ENCODE measurements at places on chromosomes 3 and 15. TPM values are rescaled to one million over a fixed set of nuclear protein-coding genes. Genes with fewer than 3 reads are reported as not detected.

Gene STRIT1
- not detected for total RNA-seq

- DNase-seq, result no peak
Observed at GRCh38 chr15:81781395-81781794, 264.4 kb downstream of the MEX3B start.

DNA sequence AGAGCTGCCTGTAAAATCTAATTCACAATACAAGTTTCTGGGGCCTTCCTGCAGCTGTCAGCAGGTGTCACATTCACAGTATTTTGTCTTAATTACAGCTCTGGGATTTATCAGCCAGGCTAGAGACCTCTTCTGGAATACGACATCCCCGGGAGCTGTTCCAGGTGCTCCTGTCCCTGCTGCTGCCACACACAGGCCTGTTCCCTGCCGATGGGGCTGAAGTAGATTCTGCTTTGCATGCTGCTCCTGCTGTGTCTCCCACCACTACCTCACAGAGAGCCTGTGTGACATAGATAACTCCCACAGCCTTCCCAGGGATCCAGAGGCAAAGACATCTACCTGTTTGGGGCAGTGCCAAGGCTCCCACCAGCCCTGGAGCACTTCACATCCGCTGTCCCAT lies 20.4 kb downstream of the COLQ start:
- no peak for DNase-seq

- DNase-seq, result no peak
Observed at GRCh38 chr15:89072277-89072869, 15.9 kb upstream of the ABHD2 start.

GRCh38 chr3:108388136-108389132 lies 92.1 kb downstream of the HHLA2 start:
- DNase-seq, result no peak

Gene PLSCR2
- not detected for total RNA-seq

DNA sequence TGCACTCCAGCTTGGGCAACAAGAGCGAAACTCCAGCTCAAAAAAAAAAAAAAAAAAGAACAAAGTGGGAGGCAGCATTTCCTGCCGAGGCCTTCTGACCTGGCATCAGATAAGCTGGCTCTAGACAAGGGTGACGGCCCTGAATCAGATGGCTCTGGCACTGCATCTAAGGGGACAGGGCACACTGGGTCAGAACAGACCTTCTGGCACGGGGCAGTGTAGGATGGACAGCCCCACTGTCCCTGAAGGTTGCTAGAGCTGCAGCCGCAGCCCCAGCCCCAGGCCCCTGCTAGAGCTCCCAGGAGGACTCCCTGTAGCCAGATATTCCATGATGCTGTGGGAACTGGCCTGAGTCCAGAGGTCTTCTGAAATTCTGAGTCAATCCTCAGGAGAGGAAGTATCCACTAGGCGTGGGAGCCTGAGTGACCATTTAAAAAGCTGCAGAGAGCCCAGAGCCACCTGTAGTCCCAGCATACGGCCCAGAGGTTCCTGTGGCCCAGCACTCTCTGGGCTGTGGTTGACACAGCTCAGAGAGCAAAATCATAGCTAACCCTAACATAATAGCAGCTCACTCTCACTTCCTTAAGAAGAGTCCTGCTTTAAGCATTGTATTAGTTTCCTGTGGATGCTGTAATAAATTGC lies 69.2 kb upstream of the MFGE8 start:
- DNase-seq, result peak; percentile 77

DNA sequence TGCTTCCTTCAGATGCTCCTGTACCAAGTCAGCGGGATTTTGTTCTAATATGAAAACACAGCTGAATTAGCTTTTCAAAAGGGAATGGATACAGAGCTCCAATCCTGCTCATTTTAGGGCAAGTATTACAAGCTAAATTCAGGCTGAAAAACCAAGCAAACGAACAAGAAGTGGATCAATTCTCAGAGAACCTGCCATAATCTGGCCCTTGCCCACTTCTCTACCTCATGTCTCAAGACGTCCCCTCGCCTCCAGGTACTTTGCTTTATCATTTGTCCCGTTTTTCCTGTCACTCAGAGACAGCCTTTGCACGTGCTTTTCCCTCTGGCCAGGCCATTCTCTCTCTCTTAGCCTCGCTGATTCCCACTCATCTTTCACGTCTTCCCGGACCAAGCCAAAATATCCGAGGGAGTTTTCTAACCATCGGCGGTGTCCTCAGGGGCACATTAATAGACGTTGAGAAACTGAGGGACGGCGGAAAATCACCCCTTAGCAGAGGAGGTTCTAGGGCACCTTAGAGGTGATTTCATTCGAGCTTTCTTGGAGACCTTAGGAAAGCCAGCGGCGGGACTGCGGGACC lies 654 bp downstream of the SUSD5 start:
- no peak for DNase-seq
